CD4-positive, alpha-beta T cell treated with Interleukin-10 for 1 hour (primary cell): ENCODE measurements at places on chromosomes 5 and 9.

DNA sequence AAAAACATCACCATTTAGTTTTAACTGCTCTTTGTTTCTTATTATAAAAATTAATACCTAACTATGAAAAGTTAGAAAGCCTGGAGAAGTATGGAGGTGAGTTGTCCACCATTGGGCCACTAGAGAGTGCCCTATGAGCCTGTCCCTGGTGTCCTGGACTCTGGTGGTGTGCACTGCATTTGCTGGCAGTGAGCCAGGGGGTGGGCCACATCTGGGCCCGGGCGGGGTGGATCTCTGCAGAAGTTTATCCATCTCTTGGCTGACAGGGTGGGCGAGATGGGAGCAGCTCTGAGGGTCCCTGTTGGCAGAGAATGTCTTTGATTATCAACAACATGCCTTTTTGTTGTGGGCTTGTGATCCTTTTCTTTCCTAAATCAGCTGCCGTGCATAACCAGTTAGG is 8.2 kb downstream of the TENT4A start:
- no peak for DNase-seq

- peak; percentile 18 for DNase-seq
Observed at GRCh38 chr5:141172381-141173204, at the start of gene PCDHB7. PCDHB7 (plus strand) TSS chr5:141172644; CDS start chr5:141172836, 192 bp downstream.

DNA sequence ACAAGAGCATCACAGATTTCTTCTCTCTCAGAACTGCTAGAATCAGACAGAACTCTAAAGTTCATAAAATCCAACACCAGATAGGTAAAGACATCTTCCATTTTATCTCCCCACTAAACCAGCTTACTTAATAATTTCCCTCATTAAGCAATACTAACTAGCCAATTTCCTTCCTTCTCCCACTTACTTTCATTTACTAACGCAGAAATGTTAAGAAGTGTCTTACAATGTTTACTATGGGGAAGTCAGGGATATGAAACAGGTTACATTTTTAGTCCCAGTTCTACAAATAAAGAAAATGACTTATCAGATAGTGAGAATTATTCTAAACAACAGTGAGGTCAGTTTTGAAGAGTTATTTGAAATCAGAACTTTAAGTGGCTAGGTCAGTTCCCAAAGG is 236.5 kb downstream of the FBXL17 start:
- no peak for DNase-seq

- no peak for DNase-seq
Observed at GRCh38 chr5:95027775-95028174, 257.1 kb downstream of the MCTP1 start.

DNA sequence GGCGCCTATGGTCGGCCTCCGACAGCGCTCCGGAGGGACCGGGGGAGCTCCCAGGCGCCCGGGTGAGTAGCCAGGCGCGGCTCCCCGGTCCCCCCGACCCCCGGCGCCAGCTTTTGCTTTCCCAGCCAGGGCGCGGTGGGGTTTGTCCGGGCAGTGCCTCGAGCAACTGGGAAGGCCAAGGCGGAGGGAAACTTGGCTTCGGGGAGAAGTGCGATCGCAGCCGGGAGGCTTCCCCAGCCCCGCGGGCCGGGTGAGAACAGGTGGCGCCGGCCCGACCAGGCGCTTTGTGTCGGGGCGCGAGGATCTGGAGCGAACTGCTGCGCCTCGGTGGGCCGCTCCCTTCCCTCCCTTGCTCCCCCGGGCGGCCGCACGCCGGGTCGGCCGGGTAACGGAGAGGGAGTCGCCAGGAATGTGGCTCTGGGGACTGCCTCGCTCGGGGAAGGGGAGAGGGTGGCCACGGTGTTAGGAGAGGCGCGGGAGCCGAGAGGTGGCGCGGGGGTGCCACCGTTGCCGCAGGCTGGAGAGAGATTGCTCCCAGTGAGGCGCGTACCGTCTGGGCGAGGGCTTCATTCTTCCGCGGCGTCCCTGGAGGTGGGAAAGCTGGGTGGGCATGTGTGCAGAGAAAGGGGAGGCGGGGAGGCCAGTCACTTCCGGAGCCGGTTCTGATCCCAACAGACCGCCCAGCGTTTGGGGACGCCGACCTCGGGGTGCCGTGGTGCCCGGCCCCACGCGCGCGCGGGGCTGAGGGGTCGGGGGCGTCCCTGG is 561 bp downstream of the DAPK1 start:
- no peak for DNase-seq

DNA sequence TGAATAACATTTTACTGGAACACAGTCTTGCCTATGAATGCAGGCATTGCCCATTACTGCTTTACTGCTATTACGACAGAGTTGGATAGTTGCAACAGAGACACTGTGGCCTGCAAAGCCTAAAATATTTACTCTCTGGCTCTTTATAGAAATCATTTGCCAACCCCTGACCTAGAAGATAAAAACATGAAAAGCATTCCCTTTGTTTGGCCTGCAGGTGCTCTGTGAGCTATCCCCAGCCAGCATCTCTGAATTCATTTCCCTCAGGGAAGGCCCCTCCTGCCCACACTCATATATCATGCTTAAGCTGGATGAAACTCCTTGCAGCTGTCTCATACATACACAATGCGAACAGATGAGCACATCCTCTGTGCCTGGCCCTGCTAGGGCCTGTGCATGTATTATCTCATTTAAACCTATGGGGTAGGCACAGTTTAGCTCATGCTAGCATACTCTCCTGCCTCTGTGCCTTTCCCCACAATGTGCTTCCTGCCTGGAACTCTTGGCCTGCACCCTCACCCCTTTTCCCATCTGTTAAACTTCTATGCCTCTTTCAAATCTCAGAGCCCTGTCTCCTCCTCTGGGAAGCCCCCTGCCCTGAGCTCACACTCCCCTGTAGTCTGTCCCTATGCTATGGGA is 193.1 kb downstream of the PAX5 start:
- no peak for DNase-seq

GRCh38 chr9:18906656-18907395 is 126.2 kb downstream of the SAXO1 start:
- no peak for DNase-seq

DNA sequence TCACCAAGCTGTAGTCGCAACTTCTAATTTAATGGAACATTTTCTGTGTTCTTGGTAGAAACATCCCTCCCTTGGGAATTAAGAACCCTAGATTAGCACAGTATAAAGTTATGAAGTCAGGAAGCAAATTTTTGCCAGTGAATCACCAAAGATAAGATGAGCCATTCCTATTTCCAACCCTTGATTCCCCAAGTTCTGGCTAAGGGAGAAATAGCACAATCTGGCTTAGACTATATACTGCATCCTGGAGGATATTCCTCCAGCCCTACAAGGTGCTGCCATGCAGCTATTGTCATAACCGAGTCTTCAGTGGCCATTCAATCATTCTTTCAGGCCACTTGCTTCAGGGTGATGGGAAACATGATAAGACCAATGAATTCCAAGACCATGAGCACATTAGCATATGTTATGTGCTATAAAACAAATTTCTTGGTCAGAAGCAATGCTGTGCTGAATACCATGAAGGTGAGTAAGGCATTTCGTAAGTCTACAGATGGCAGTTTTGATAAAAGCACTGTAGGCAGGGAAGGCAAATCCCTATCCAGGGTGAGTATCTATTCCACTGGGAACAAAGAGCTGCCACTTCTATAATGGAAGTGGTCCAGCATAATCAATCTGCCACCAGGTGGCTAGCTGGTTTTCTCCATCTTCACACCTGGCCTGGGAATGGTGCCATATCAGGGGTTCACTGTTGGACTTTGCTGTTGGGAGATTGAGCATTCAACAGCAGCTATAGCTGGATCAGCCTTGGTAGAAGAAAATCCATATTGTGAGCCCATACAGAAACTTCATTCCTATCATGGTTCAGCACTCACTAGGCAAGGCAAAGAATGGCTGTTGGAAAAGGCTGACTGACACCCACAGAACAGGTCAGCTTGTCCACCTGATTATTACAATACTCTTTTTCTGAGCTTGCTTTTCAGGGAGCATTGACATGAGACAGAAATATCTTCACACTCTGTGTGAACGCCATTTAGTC is 19.6 kb upstream of the ARL15 start:
- no peak for DNase-seq

DNA sequence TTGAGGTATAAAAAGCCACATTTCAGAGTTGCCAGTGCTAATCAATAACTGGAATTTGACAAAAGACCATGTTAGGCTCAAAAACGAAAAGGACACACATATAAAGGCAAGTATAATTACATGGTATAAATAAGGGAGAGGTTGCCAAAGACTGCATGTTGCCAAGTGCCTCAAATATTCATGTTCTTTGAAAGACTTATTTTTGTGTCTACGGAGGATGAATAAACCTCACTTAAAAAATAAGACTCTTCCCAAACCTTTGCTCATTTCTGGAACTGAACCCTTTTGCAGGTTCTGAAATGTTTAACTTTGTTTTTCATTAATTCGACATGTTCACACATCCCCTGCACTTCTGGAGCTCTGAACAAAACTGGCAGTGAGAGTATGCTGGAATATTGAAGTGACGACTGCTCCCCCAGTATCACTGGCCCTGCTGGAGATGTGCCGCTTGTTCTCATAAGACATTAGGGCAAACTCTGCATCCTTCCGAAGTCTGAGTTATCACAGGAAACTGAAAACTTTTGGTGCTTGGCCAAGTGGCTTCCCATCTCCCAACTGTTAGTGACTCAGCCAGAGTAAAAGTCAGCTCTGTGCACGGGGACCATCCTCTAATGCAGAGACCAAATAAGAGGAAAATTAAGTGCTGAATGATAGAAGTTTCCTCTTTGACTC is 336.8 kb downstream of the GLIS3 start:
- DNase-seq: no peak

- DNase-seq: no peak
Observed at GRCh38 chr5:80662108-80662507, 7.3 kb upstream of the DHFR start.

DNA sequence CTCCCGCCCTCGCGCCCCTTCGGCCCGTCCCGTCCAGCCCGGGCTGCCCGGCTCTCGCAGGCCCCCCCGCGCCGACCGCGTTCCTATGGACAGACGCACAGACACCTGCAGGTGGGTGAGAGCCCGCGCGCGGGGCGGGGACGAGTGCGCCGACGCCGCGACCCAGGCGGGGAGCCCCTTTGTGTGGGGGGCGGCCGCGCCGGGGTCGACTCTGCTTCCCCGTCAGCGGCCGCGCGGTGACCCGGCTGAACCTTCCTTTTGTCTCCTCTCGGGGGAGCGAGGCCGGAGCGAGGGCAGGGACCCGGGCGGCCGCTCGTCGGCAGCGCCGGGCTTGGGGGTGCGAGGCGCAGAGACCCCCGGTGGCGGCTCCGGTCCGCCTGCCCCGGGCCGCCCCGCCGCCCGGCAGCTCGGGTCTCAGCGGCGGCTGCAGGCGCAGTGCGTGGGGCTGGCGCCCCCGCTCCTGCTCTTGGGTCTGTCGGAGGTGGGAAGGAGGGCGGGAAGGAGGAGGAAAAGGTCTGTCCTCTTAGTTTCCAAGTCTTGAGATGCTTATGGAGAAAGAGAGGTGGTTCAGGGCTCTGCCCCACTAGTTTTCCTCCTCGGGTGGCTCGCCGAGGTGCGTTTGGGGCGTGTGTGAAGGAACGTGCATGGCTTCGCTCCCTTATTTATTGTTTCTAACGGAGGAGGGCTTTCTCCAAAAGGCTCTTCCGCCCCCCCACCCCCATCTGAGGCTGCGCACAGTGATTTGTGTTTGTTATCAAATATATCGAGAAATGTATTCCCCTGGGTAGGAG is 576 bp downstream of the KIAA1958 start:
- DNase-seq: peak; percentile 58

DNA sequence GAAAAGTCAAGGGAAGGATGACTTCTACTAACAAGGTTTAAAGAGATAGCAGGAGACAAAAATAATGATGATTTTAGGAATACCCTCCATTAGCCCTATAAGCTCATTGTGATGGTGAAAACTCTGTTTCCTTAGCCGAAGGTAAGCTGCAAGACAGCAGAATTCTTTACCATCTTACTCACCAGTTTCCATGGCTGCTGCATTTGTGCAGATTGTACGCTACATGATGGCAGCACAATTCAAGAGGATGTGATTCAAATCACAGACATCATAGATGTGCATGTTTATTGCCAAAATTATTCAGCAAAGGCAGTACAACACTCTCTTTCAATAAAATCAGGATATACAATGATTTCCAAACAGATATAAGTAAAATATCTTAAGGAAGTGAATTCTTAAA is 175.6 kb downstream of the SPATA31D1 start:
- DNase-seq: no peak

GRCh38 chr5:173016598-173017046 is 33.1 kb downstream of the ATP6V0E1 start:
- no peak for DNase-seq

DNA sequence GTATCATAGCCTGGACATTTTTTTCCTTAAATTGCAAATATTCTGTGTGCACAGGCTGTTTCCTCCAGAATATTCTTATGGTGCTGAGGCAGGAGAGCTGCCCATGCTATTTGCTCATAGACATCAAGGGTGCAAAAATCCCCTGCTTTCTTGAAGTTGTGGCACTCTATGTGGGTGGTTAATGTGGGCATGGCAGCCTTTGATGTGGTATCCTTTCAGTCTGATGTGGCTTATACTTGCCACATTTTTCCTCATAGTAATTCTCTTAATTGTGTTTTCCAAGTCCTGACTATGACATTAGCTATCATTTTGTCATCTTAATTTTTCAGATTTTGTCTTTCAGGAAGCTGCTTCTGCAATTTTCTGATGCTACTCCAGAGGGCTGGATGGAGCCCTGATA is 353.3 kb downstream of the YTHDC2 start:
- no peak for DNase-seq

- DNase-seq: no peak
Observed at GRCh38 chr5:141875795-141876627, 2.2 kb downstream of the PCDH1 start.

DNA sequence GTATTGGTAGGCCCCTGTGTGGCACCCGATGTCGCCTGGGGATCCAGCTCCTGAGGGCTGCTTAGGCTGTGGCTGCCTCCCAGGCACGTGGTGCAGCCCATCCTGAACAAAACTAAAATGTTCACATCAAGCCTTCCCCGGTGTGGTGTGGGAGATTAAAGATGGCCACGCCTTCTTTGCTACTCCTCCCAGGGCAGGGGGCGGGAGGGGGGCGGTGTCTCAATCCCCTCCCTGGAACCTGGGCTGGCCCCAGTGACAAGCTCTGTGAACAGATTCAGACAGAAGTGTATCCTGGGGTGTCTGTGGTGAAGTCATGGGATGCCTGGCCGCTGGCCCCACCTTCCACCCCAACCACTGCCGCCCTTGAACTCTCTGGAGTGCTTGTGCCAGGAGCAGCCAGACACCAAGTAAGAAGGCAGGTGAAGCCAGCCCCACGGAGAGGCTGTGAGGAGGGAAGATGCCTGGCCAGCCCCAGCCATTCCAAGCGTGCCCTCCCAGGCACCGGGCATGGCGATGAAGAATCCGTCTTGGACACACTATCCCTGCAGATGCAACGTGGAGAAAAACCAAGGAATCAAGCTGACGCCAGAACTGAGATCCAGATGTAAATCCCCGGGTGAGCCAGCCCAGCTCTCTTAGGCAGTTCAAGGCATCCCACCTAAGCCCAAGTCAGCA is 75.8 kb downstream of the AK8 start:
- DNase-seq: no peak
